ENCODE measurements at places on chromosomes 12 and 14. TPM values are rescaled to one million over a fixed set of nuclear protein-coding genes. Genes with fewer than 3 reads are reported as not detected.

Gene TAC3
- not detected for total RNA-seq

Gene SLC17A8
- total RNA-seq = not detected

DNA sequence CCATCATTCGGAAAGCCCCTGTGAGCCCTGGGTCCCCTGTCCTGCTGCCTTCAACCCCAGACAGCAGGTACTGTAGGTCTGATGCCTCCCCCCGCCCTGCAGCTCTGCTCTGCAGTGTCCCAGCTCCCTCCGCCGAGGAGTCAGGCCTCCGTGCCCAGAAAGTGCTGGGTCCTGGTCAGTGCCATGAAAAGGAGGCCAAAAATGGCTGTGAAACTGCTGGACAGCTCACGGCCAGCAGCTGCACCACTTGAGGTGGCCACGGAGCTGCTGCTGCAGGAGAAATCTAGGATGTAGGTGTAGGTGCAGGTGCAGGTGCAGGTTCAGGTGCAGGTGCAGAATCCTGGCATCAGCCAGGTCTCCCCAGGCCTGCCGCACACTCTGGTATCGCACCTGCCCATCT, 196.1 kb downstream of the SLC15A4 start:
- DNase-seq = no peak

Gene EML5
- 2.7 TPM for total RNA-seq

DNA sequence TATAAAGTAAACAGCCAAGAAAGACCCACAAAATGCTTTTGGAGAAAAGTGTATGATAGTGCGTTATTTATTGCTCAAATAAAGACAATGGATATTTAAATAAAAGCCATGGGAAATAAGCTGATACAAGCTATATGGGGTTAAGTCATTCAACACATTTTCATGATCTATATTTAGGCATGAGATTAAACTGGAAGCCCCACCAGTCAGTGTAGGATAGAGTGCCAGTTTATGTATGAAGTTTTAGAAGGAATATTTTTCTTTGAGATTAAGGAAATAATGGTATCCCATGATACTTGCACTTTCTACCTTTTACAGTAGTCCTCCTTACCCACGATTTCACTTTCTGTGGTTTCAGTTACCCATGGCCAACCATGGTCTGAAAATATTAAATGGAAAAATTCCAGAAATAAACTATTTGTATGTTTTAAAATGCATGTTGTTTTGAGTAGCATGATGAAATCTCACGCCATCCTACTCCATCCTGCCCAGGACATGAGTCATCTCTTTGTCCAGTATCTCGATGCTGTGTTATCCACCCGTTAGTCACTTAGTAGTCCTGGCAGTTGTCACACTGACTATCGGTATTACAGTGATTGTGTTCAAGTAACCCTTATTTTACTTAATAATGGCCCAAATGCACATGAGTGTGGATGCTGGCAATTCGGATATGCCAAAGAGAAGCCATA, 22.3 kb downstream of the SYT1 start:
- DNase-seq = peak; percentile 58

Gene GALNT6
- 4.4 TPM for total RNA-seq

DNA sequence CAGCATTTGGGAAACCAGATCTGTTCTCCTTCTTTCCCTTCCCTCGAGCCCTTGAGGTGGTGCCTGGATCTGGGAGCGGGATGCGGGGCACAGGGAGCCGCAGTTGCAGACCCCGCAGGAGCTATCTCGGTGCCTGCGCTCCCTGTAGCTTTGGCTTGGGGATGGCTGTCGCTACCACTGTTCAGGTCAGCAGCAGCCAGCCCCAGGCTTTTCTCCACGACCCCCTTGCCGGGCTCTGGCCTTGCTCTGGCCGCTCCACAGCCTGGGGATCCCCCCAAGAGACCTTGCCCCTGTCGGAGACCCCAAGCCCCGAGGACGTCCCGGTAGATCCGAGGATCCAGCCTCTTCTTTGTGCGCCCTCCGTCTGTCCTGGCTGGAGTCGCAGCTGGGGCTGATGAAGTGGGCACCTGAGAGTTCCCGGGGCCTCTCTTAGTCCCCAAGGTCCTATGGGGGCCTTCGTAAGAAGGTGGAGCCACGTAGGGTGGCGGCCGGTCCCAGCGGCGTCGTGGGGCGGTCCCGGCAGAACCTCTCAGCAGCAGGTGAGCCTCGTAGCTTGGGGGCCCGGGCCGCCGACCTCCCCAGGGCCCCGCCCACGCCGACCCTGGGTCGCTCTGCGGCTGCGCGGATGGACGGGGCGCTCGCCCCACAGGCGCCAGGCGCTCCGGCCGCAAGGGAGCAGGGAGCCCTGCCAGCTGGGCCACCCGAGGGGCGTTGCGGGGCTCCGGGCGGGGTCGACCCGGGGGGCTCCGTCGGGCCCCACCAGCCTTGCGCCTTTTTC, 1.3 kb downstream of the DDN start:
- DNase-seq = no peak

GRCh38 chr14:74077401-74077800, 6.9 kb downstream of the ALDH6A1 start:
- no peak for DNase-seq

Gene PXMP2
- 27.2 TPM for total RNA-seq

GRCh38 chr14:24996930-24997725, 52.8 kb downstream of the STXBP6 start:
- no peak for DNase-seq

DNA sequence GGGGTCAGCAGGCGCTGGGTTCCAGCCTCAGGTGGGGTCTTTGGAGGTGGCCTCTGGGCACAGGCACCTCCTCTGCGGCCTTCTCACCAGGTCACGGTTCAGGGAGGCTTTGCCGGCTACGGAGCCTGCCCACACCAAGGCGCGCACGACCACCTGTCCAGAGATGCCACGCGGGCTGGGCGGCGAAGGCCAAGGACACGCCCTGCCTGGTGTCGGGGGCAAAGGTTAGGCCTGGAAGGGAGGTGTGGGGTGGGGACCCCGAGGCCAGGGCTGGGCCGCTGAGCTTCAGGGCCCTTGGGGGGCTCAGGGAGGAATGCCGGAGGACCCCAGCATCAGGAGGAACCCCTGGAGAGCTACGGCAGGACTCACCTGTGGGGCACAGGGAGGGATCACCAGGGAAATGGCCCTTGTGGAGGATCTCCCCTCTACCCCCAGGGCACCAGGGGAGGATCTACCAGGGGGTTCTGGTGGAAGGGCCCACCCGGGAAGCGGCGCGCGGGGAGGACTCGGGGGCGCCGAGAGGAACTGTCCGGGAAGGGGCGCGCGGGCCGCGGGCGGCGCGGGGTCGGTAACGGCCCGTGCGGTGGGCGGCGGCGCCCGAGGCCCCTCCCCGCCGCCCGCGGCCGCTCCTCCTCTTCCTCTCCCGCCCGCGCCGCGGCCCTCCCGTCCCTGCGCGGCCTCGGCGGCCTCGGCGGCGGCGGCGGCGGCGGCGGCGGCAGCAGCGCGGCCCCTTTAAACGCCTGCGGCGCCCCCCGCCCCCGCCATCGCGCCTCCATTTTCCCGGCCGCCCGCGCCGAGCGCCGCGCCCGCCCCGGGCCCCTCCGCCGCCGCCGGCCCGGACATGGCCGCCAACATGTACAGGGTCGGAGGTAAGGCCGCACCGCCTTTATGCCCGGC, at the start of gene MTA1:
TSS of gene MTA1 (plus strand) at position 633 of the 897 bp plus-strand sequence. CDS start at position 842, 209 bp downstream.
- no peak for DNase-seq

GRCh38 chr14:71358209-71358931, 451.1 kb downstream of the PCNX1 start:
- DNase-seq = no peak

- DNase-seq = no peak
Measured at GRCh38 chr12:3005736-3006135, 46.5 kb downstream of the TEAD4 start.

GRCh38 chr12:90235642-90236041, 527.0 kb upstream of the ATP2B1 start:
- DNase-seq = peak; percentile 97

Gene ADCY4
- 0.21 TPM for total RNA-seq

Gene KRT85
- not detected for total RNA-seq

- DNase-seq = no peak
Measured at GRCh38 chr14:104554608-104555429, 24.7 kb upstream of the C14orf180 start.

Gene PPFIBP1
- total RNA-seq = 114 TPM

- DNase-seq = no peak
Measured at GRCh38 chr14:25032092-25032784, 17.7 kb downstream of the STXBP6 start.

GRCh38 chr12:49091836-49092085, 2.8 kb downstream of the DHH start:
- no peak for DNase-seq

GRCh38 chr14:104680806-104681688, 8.4 kb upstream of the INF2 start:
- DNase-seq = peak; percentile 89

DNA sequence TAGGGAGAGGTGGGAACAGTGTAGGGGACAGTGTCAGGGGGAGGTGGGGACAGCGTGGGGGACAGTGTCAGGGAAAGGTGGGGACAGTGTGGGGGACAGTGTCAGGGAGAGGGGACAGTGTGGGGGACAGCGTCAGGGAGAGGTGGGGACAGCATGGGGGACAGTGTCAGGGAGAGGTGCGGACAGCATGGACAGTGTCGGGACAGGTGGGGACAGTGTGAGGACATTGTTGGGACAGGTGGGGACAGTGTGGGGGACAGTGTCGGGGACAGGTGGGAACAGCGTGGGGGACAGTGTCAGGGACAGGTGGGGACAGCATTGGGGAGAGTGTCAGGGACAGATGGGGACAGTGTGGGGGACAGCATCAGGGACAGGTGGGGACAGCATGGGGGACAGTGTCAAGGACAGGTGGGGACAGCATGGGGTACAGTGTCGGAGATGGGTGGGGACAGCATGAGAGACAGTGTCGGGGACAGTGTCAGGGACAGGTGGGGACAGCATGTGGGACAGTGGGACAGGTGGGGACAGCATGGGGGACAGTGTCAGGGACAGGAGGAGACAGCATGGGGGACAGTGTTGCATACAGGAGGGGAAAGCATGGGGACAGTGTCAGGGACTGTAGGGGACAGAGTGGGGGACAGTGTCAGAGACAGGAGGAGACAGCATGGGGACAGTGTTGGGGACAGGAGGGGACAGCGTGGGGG, 139.0 kb downstream of the TMEM121 start:
- DNase-seq = no peak

Gene NGB
- total RNA-seq = not detected

DNA sequence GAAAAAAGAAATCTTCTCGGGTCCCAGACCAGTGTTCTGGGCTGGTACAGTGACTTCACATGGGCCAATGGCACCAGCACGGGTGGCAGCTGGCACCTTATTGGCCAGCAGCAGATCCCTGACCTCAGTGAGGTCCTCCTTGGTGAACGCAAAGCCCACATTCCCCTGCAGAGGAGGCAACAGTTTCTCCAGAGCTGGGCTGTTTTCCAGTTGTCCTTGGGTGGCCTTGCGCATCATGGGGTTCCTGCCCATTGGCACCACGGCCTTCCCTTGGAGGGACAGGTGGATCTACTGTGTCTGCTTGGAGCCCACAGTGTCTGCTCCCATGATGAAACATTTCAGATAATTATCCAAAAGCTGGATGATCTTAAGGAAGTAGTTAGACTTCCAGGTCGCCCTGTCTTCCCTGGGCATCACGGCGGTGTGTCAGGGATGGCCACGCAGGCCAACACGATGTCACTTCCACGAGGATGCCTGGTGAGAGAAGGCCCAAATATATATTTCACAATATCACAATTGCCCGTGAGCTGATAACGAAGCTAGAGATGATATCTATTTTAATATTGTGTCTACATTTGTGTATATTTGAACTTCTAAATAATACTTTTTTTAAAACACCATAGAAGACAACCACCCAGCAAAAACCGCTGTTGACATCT, 15.8 kb downstream of the NFKBIA start:
- no peak for DNase-seq

- no peak for DNase-seq
Measured at GRCh38 chr12:49111206-49111605, 559 bp upstream of the LMBR1L start.

- no peak for DNase-seq
Measured at GRCh38 chr12:14443531-14443930, 78.0 kb downstream of the ATF7IP start.

GRCh38 chr12:118781692-118782091, 199.6 kb upstream of the SRRM4 start:
- no peak for DNase-seq

Gene SLC10A1
- total RNA-seq = not detected

GRCh38 chr12:28164644-28165275, 25.5 kb upstream of the CCDC91 start:
- peak; percentile 17 for DNase-seq

- DNase-seq = no peak
Measured at GRCh38 chr14:61644175-61644574, 51.1 kb upstream of the HIF1A start.

DNA sequence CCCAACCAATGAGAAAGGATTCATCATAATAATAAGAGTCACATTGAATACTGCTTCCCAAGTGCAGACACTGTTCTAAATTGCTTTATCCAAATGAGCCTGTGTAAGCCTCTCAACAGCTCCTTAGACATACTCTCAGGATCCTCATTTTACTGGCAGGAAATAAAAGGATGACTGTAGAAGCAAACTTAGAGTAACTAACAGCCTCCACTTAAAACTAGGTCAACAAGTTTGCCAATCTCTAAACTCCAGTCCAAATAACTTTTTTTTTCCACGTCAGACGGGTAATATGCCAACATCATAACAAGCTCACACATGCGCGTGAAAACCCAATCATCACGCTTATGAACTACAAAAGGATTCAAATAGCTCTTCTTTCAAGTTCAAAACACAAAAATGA, 15.3 kb upstream of the DPF3 start:
- DNase-seq = peak; percentile 43

- no peak for DNase-seq
Measured at GRCh38 chr12:42992826-42993225, 403.3 kb upstream of the PRICKLE1 start.

Gene CRY1
- 12.3 TPM for total RNA-seq

- DNase-seq = no peak
Measured at GRCh38 chr12:67154901-67155300, 114.3 kb upstream of the CAND1 start.

Gene OTX2
- not detected for total RNA-seq

GRCh38 chr12:4580281-4580688, 18.3 kb downstream of the DYRK4 start:
- DNase-seq = no peak

Gene PTHLH
- 200 TPM for total RNA-seq

Gene KRT75
- total RNA-seq = 26.5 TPM

GRCh38 chr12:128726886-128727285, 96.9 kb downstream of the SLC15A4 start:
- DNase-seq = no peak

DNA sequence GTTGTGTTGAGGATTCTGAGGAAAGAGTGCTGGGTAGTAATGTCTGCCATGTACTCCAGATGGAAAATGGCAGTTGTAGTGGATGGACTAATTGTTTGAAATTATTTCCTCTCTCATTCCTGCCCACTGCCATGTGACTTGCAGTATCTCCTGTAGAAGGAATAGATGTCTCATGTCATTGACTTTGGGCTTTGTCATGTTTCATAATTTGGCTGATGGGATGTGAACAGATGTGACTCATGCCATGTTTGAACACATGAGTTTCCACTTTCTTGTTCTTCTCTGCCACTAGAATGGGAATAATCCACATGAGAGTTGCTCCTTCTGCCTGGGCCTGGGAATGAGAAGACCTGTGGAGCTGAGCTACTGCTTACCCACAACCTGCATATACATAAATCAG, 2.4 kb upstream of the CALCOCO1 start:
- DNase-seq = peak; percentile 24
